ENCODE measurements at places on chromosomes 2 and 18.
A peak's percentile ranks its signal among the peaks of the same experiment; 100 is the strongest.

DNA sequence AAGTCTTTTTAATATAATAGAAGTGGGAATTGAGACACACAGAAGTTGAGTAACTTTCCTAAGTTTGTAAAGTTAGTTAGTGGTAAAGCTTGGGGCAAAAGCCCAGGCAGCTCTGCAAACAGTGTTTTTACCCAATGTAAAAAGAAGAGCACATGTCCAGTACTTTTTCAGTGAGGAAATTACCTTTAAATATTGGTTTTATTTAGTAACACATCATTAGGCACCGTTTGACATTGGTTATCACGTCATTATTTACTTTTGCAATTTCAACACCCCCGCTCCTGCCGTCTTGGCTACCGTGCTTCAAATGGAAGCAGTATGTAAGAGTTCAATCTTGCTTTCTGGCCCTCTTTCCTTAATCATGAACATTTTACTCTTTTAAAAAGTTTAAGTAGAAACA, 807.9 kb downstream of the EPHA4 start:
- DNase-seq, result no peak

DNA sequence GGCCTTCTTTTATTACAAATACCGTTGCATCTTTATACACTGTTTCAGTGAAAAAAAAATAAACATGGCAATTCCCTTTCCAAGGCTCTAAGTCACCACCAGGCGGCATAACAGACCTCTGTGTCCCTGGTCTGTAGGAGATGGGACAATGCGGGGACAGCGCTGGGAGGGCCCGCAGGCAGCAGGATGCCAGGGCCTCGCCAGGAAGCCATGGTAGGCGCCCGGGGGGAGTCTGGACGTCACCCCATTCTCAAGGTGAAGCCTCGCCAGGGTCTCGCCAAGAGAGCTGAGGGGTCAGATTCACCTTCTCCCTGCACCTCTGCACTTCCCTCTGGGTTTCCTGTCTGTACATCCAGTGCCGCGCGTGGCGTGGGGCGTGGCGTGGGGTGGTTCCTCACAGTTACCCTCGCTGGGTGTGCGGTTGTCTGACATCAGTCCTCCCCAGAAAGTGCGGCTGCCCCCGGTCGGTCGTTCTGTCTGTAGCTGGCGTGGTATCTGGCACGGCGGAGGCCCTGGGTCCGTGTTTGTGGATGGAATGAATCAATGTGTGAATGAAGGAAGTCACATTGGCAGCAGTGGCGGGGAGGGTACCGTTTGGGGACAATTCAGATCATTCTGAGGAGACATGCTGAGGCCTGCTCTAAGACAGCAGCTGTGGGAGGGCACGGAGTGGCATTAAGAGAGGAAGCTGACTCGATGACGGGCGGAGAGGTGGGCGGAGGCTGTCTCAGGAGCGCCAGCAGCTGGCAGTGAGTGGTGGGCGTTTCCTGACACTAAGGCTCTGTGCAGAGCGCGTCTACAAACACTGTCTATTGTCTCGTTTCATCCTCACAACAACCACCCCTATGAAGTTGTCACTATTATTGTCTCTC, 46.0 kb downstream of the LRRFIP1 start:
- no peak for DNase-seq

GRCh38 chr2:32135409-32135808, 30.3 kb upstream of the SLC30A6 start:
- DNase-seq, result peak; percentile 77

- no peak for DNase-seq
These were observed 39.9 kb downstream of the CENPO start for GRCh38 chr2:24832931-24833701.

DNA sequence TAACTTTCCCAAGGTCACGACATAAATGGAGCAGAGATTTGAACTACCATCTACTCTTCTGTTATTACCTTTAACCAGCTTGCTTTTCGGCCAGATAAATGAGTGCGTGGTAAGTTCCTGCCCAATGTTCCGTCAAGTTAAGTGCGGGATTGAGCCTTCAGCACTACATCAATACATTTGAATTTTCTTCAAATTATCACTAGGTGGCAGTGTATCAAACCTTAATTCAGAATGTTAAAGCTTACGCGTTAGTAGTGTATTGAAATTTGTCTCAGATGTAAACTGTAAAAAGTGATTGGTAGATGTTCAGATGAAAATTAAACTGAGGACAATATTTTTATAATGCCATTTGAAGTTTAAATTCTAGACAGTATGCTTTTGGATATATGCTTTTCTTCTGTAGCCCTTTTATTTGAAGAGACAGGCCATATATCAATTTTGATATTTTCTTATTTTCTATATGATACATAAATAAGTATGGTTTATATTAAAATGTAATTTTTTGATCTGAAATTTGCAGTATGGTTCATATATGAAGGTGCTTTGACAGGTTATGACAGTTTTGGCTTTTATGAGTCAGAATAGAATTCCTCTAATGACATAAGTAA, 681.3 kb downstream of the ADCYAP1 start:
- peak; percentile 26 for DNase-seq
